HepG2 (cell line): ENCODE measurements at places on chromosomes 16 and 17.

- DNase-seq = no peak
These were observed 9.3 kb upstream of the SKAP1 start for GRCh38 chr17:48439110-48439850.

DNA sequence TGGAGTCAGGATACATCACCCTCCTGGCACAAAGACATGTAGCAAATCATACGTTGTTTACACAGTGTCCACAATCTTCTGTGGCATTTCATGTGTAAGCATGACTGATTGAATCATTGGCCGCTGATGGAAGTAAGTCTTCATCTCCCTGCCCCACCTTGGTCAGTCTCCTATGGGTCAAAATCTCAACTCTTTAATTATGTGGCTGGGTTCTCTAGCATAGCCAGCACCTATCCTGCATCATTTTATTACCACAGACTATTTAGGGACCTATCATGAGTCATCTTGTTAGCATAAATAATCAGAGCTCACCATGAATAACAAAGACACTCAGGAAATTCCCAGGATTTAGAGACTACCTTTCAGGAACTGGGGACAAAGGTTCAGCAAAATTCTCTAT, 15.9 kb downstream of the TANC2 start:
- DNase-seq = no peak

DNA sequence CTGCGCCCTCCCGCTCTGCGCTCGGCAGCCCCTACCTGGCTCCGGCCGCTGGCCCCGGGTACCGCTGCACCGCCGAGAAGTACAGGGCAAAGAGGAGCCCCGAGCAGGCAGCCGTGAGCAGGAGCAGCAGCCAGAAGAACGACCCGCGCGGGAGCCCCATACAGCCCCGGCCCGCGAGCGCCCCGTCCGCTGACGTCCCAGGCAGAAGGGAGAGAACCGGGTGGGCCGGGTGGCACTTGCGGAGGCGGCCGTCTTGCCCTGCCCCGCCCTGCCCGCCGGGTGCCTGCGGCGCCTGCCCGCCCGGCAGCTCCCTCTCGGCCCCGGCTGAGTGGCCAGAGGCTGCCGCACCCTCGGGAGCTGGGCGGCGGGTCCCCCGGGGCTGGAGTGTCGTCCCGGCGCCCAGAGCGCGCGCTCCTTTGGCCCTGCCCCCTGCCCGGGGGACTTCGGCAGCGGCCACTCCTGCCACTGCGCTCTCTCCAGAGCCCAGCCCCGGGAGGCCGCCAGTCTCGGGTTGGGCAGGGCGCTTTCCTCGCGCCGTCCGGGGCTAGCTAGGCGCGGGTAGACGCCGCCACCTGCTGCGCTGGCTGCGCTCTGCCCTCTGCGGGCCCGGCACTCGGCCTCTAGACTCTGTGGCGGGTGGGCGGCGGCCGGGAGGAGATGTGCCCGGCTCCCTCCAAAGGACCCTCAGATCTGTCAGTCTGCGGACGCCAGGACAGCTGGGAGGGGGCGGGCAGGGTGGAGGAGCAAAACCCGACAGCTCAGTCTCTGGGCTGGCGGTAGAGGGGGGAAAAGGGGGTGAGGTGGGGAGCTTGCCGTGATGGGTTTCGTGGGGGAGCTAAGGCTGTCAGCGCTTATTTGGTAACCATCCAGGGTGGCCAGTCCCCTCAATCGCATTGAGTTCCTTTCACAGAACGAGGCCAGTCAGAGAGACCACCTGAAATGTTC, at the start of gene ST6GALNAC2:
Gene ST6GALNAC2, minus strand, starts transcription at position 212 of the 945 bp plus-strand sequence. Its CDS starts 52 bp downstream, at position 160.
- peak; percentile 66 for DNase-seq

GRCh38 chr16:88727871-88728270, 21.6 kb downstream of the CTU2 start:
- no peak for DNase-seq

DNA sequence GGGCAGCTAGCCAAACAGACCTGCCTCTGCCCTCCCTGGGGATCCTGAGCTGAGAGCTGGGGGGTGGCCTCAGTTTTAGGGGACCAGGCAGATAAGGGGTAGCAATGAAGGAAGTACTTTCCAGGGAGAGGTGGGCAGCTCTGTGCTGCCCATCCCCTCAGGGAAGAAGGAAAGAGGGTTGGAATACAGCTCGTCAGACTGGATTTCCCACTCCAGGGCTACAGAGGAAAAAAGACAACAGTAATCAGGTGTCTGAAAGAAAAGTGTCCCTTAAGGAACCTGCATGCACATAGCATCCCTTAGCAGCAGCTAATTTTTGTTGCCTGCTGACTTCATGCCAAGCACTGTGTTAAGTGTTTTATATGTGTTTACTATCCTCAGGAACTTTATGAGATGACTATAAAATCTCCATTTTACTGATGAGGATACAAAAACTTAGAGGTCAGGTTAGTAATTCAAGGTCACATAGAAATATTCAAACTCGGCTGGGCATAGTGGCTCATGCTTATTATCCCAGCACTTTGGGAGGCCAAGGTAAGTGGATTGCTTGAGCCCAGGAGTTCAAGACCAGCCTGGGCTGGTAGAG, 3.2 kb upstream of the MRPL58 start:
- no peak for DNase-seq

GRCh38 chr17:6681176-6681575, 29.6 kb downstream of the C17orf100 start:
- no peak for DNase-seq
